ENCODE measurements at places on chromosomes 5 and 9.

- DNase-seq = peak; percentile 77
Observed at GRCh38 chr5:161544350-161544765, 2.2 kb downstream of the GABRB2 start.

DNA sequence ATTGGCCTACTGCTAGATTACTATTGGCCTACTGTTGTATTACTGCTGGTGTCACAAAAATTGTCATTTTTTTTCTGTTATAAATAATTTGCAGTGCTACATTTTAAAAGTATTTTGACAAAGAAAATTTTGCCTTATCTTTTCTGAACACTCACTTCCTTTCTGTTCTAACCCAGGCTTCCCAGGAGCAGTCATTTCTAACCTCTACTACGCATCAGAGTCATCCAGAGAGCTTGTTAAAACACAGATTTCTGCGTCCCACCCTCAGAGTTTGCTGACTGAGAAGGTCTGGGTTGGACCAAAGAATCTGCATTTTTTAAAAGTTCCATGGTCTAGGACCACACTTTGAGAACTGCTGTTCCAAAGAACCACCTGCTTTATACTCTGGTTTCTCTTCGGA lies 306.1 kb downstream of the GLIS3 start:
- DNase-seq = no peak

DNA sequence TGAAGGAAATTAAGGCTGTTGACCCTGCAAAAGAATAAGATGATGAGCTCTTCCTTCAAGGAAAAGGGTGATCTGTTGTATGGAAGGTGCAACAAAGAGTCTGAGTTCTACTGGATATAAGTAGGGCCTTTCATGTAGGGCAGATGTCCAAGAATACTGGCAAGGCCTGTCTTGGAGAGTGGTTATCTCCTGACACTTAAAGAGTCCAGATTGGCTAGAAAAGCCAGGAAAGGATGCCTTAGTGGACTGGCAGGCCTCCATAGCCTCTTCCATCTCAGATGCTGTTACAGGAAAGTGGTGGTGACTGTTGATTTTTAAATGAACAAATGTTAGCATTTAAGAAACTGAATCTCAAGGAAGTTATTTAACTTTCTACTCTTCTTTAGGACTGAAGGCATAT lies 396.2 kb downstream of the RAB3C start:
- no peak for DNase-seq

- DNase-seq = no peak
Observed at GRCh38 chr5:126868338-126869004, 91.5 kb downstream of the LMNB1 start.

DNA sequence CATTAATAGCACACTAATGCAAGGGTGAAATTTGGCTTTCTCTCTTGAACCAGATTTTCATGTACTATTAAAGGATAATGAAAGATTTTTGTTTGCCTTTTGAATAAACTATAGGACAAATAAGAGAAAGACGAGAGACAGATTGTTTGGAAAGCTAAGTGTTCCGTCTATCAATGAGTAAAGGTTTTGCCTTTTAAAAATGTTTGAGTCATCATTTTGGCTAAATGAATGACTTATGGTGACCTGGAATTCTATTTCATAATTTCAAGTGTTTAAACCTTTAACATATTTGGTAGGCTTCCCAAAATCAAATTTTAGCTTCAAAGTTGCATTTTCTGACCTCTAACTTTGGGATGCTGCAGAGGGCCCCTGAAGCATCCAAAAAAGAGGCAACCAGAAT lies 145.2 kb downstream of the SLC25A46 start:
- DNase-seq = no peak

GRCh38 chr5:76715486-76715735 lies 515 bp upstream of the F2R start:
- no peak for DNase-seq

- no peak for DNase-seq
Observed at GRCh38 chr9:71642056-71642455, 126.3 kb downstream of the CEMIP2 start.

- DNase-seq = no peak
Observed at GRCh38 chr9:122475717-122476116, 2.0 kb downstream of the OR1J1 start.

DNA sequence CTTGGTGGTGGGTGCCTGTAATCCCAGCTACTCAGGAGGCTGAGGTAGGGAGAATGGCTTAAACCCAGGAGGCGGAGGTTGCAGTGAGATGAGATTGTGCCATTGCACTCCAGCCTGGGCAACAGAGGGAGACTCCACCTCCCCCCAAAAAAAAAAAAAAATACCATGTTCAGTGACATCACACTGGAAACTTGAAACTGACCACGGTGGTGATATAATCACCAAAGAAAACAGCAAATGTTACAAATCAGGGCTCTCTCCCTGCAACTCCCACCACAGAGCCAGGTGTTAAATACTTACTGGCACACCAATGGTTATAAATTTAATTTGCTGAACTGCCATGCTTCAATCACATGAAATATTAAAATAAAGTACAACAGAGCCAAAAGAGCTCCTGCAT lies 81.4 kb downstream of the ZNF608 start:
- no peak for DNase-seq

GRCh38 chr5:72290356-72291133 lies 29.5 kb downstream of the MRPS27 start:
- DNase-seq = no peak
